ENCODE measurements at places on chromosomes 16 and 17.

GRCh38 chr16:68782198-68783174 is 45.4 kb downstream of the CDH1 start:
- no peak for DNase-seq

GRCh38 chr16:57479205-57479975 is 6.9 kb downstream of the DOK4 start:
- DNase-seq, result no peak

DNA sequence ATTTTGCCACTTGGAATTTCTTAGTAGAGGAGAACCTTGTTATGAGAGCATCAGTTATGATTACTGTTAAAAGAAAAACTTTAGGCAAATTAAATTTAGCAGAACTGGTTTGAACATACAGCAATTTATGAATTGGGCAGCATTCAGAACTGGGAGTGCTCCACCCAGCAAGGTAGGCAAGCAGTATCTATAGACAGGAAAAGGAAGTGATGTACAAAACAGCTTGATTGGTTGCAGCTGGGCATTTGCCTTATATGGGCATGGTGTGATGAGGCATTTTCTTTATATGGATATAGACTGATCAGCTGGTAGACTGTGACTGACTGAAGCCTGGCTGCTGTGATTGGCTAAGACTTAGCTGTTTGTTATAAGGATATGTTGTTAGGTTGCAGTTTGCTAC is 17.6 kb upstream of the CYLD start:
- DNase-seq, result no peak

DNA sequence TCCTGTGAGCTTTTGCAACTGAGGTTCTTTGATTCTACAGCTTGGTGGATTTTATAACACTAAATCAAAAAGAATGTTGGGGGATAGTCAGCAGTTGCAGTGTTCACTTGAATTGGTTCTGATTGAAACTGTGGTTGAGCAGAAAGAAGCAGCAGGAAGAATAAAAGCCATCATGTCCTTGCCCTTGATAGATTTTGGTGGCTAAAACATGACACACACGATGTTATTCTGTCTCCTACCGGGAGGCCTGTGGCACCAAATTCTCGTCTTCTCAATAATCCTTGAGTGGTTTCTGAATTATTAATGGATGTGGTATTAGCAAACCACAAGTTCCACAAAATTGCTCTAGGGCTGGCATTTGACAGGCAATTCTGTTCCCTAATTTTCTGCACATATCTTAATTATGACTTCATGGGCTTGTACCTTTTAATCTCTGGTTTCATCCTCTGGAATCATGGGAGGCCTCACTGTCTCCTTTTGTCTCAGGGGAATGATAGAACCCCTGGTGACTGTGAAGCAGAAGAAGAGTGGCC is 338.2 kb downstream of the SNX29 start:
- DNase-seq, result no peak

DNA sequence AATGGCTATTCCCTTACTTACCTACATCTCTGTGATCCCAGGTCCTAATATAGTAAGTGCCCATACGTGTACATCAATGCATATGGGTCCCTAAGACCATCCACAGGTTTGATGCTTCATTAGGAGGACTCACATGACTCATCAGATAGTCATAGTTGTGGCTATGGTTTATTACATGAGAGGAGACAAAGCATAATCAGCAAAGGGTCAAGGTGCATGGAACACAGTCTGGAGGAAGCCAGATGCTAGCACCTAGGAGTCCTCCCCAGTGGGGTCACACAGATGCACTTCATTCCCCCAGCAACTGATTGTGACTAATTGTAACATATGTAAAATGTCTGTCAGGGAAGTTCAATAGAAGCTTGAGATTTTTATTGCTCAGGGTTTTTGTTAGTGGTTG is 42.8 kb downstream of the PHKB start:
- DNase-seq, result no peak

GRCh38 chr16:58339452-58339981 is 44.7 kb upstream of the PRSS54 start:
- peak; percentile 15 for DNase-seq

DNA sequence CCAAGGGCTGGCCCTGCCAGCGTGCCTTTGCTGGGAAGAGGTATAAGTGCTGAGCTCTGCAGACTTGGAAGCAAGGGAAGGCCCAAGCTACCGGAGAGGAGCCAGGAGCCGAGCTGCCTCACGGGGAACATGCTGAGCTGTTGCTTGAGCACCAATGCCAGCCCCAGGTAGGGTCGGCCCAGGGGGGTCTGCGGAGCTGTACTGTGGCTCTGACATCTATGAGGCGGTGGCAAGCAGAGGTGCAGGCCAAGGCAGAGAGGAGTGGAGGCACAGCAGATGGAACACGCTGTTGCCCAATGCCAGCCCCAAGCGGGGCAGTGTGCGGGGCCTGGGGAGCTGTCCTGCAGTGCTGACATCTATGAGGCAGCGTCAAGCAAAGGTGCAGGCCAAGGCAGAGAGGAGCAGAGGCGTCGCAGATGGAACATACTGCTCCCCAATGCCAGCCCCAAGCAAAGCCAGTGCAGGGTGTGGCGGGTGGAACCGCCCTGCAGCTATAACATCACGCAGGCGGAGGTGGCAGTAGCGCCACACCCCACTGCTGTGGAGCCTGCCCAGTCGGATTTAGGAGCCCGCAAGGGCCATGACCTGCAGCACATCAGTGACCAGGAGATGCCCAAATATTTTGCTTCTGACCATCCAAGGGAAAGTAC is 10.0 kb downstream of the GGA2 start:
- no peak for DNase-seq

- no peak for DNase-seq
Observed at GRCh38 chr17:62802561-62803205, 5.4 kb downstream of the MARCHF10 start.

DNA sequence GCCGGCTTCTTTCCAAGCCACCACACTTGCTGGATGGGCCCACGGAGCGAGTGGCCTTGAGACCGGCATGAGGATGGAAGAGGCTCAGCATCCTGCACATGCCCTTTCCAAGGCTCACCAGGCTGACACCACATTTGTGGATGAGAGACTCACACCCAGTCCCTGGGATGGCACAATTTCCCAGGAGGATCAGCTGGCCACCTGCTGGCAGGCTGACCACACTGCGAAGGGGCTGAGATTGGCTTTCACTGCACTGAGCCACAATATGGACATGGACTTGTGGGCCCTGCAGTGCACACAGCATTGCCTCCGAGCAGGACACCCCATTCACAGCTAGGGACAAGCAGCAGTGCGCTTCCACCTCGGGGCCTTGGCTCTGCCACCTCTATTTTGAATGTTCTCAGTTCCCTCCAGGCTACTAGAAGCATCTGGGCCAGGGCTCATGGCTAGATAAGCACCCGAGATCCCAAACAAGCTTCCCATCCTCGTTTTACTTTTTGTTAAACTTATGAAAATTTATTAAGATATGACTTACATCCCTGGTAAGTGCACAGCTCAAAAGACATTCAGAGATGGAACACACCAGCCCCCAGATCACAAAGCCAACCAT is 25.3 kb upstream of the KSR1 start:
- no peak for DNase-seq

DNA sequence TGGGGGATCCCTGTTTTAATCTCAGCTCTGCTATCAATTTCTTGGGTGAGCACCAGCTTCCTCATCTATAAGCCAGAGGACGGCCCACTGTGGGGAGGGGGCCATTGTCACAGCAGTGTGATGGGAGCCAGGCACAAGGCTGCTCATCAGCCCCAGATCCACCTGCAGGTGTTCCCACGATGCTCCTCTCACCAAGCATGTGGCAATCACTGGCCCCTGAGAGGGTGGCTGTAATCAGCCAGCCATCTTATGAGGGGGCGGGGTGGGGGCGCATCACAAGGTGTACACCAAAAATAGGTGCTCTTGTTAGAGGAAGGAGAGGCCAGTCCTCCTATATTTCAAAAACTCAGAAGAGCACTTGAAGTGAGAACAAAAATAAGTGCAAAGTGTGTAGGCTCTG is 31.2 kb downstream of the HNF1B start:
- DNase-seq, result no peak

GRCh38 chr17:79454826-79455225 is 156.0 kb downstream of the RBFOX3 start:
- DNase-seq, result no peak

- no peak for DNase-seq
Observed at GRCh38 chr17:10091046-10091445, 107.4 kb downstream of the GAS7 start.

- no peak for DNase-seq
Observed at GRCh38 chr16:76574651-76575050, 297.4 kb downstream of the CNTNAP4 start.

GRCh38 chr17:17793378-17794214 is 43.2 kb downstream of the SREBF1 start:
- DNase-seq, result no peak
